ENCODE measurements at places on chromosomes 4 and X. TPM values are rescaled to one million over a fixed set of nuclear protein-coding genes. Genes with fewer than 3 reads are reported as not detected.

The GIMD1 gene
- total RNA-seq = not detected

The ANKRD37 gene
- 6.1 TPM for total RNA-seq

The RBM47 gene
- 2.9 TPM for total RNA-seq

The CCDC120 gene
- 8.2 TPM for total RNA-seq

The ALAS2 gene
- not detected for total RNA-seq

The ZIC3 gene
- 0.31 TPM for total RNA-seq
